ENCODE measurements at places on chromosomes 6 and 20.

DNA sequence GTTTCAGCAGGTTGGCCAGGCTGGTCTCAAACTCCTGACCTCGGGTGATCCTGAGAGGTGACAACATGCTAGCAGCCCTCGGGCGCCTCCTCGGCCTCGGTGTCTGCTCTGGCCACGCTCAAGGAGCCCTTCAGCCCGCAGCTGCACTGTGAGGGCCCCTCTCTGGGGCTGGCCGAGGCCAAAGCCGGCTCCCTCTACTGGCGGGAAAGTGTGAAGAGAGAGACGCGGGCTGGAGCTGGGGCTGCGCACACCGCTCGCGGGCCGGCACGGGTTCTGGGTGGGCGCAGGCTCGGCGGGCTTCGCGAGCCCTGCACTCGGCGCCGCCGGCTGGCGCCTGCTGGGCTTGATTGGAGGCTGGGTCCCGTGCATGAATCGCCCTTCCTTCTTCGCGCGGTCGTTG is 80.8 kb upstream of the RBM24 start:
- no peak for DNase-seq

DNA sequence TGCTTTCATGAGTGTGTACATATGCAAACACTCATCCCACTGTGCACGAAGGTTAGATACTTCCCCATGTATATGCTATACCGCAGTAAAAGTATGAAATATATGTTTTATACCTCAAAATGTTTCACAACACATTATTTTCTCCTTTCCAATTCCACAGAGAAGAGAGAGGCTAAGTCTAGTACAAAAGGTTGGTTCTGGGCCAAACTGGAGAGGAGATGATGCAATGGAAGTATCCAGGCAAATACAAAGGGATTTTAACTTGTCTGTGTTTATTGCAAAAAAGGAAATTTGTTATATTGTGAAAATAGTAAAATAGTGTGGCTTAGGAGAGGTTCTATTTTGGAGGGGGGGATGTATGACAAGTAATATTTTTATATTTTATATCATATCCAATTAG is 112.6 kb downstream of the PLCB1 start:
- no peak for DNase-seq

GRCh38 chr6:161400671-161401070 is 126.8 kb upstream of the AGPAT4 start:
- no peak for DNase-seq

- DNase-seq, result no peak
Measured at GRCh38 chr6:44849806-44850205, 462.3 kb downstream of the CDC5L start.

- no peak for DNase-seq
Measured at GRCh38 chr6:162541019-162541601, 186.5 kb downstream of the PRKN start.

GRCh38 chr6:166418691-166419143 is 36.0 kb upstream of the MPC1 start:
- DNase-seq, result no peak

GRCh38 chr20:15905661-15906060 is 667.6 kb downstream of the KIF16B start:
- DNase-seq, result no peak

DNA sequence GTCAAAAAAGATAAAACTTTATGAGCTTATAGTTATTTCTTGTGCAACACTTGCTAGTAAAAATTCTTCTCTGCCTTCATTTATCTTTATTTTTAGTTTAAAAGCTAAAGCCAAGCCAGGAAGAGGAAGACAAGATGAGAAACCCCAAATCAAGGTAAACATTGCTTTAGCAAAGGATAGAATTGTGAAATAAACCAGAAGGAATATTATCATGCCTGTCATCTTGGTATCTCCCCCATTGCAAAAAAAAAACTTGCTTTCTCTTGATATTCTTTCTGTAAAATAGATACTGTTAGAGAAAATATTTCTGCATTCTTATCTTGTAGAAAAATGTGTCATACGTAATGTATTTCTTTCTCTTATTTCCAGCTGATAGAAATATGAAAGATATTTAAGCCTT is 432.8 kb downstream of the GJA1 start:
- no peak for DNase-seq

- DNase-seq, result no peak
Measured at GRCh38 chr6:144678844-144679243, 393.7 kb downstream of the UTRN start.

GRCh38 chr6:30640481-30640880 is 6.5 kb upstream of the C6orf136 start:
- no peak for DNase-seq

DNA sequence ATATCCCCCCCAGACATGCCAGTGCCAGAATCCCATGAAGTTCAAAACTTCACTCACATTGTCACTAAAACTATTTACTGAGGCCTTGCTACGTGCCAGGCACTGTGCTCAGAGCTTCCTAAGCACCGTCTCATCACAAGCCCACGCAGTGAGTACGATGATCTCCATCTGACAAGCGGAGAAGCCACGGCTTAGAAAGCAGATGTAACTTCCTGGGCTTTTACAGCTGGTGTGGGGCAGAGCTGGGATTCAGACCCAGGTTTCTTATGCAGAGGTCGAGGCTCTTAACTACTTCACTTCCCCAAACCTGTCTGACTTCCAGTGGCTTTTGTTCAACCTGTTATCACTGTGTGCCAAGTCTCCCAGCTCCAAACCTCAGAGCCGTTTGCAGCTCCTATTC is 8.3 kb downstream of the MDGA1 start:
- no peak for DNase-seq

DNA sequence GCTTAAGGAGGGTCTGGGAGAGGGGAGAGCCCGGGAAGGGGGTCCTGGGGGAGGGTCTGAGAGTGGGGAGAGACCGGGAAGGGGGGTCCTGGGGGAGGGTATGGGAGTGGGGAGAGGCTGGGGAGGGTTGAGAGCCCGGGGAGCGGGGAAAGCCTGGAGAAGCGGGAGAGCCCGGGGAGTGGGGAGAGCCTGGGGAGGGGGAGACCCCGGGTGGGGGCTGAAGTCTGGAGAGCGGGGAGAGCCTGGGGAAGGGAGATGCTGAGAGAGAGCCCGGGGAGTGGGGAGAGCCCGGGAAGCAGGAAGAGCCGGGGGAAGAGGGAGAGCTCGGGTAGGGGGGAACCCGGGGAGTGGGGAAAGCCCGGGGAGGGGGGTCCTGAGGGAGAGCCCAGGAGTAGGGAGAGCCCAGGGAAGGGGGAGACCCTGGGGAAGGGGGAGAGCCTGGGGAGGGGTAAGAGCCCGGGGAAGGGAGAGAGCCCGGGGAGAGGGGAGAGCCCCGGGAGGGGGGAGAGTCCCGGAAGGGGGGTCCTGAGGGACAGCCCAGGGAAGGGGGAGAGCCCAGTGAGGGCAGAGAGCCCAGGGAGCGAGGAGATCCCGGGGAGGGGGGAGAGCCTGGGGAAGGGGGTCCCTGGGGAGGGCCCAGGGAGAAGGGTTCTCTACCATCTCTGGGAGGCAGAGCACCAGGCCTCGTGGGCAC is 148.5 kb downstream of the SYNDIG1 start:
- no peak for DNase-seq

GRCh38 chr6:99521633-99522151 is 6.5 kb upstream of the USP45 start:
- DNase-seq, result no peak

DNA sequence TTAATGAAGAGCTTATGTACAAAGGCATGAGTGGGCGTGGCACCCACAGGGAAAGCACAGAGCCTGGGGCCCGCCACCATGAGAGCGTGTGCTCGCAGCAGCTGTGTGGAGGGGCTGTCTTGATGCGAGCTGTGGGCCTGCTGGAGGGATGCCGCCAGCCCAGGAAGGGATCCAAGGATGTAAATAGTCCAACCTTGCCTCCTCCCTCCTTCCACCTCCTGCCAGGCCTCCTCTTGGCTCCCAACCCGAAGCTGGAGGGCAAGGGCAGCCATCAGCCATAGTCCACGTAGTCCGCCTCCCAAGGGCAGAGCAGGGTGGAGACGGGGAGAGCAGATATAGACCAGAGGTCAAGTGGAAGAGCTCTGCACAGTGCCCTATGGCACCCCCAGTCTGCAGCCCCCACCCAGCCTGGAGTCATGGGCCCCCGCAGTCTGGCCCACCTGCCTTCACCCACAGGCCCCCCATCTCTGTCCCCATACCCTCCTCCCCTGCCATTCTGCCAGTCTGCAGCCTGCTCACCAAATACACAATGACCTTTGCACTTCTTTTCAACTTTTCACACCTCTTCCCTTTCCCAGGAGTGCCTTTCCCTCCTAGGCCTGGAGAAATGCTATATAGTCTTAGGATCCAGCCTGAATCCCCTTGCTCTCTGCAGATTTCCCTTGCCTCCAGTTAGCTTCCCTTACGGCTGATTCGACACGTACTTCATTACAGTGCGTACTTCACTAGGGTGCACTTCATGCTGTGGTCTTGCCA is 77.1 kb downstream of the SHLD1 start:
- no peak for DNase-seq

- DNase-seq, result peak; percentile 9
Measured at GRCh38 chr20:31578448-31579138, 26.5 kb upstream of the ID1 start.

- DNase-seq, result no peak
Measured at GRCh38 chr6:121993362-121993761, 406.1 kb upstream of the HSF2 start.

GRCh38 chr20:61909821-61910220 is 155.9 kb downstream of the TAF4 start:
- DNase-seq, result no peak

DNA sequence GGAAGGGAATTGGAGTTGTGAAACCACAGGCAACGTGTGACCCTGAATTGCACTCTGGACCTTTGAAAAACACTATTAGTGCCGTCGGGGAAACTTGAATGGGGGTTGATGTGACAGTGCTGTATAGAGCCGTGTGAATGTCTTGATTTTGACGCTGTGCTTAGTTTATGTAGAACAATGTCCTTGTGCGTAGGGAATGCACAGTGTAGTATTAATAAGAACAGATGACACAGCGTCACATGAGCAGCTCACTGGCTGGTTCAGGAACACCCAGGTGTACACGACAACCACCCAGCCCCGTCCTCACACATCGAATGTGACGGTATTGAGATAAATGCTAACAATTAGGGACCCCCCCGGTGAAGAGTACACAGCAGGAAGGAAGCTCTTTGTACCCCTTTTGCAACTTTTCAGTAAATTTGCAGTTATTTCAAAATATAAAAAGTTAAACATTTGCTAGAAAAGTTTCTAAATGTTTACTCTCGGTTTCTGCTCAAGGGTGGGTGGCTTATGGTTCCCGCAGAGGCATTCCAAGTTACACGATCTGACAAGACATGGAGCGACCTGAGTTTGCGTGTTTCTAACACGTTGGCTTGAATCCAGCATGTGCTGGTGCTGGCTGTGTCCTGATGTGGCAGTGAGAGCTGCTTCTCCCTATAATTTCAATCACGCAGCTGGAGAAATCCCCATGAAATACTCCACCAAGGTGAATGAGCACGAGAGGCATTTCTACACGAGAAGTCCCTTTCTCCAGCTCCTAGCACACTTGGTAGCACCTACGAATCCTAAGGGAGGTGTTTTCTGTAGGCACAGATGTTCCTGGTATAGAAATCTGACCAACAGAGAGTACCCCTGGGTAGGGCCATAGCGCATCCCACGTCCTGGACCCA is 208.0 kb upstream of the EXOC2 start:
- DNase-seq, result no peak

GRCh38 chr6:2956930-2957685 is 14.3 kb downstream of the SERPINB6 start:
- DNase-seq, result no peak

- DNase-seq, result peak; percentile 74
Measured at GRCh38 chr6:133921249-133921859, 31.7 kb upstream of the TBPL1 start.
